ENCODE measurements at places on chromosomes 16 and 17. TPM values are rescaled to one million over a fixed set of nuclear protein-coding genes. Genes with fewer than 3 reads are reported as not detected.

CACNG5 gene
- not detected for total RNA-seq

CNGB1 gene
- total RNA-seq = not detected

LITAFD gene
- total RNA-seq = not detected

DNA sequence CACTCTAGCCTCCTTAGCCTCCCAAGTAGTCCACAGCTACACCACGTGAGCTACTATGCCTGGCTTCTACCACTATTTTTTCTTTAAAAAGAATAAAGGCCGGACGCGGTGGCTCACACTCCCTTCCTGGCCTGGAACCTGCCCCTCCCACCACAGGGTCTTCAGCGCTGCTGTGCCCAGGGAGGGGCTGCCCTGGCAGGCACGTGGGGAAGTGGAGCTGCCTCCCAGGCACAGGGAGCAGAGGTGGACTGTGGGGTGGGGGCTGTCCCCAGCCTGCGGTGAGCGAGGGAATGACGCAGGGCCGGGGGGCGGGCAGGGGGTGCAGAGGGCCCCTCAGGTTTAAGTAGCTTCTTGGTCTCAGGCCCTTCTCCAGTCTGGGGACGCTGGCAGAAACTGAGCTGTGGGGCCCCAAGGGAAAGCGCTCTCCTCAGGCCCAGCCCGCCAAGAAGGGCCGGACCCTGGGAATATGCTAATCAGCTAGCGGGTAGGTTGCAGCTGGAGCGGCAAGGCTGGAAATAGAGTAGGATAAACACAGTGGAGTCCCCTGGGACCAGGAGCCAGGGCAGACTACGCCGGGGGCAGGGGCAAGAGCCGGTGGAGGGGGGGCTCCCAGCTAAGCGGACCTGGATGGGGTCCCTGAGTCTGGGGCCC lies 46.8 kb downstream of the TIMM22 start:
- no peak for DNase-seq
- H3K4me1 ChIP-seq = peaks cover 9% of the 10 kb centered on the region
- H3K27ac ChIP-seq = no peak overlapping the region
- peaks cover 5% of the 10 kb centered on the region for H3K36me3 ChIP-seq
- H3K27me3 ChIP-seq = no peaks in the 10 kb centered on the region

- H3K4me3 ChIP-seq = peak within 1 kb of the TSS; percentile 64
- no peak for DNase-seq
- peaks cover 30% of the 10 kb centered on the region for H3K4me1 ChIP-seq
Measured at GRCh38 chr17:79023886-79024771, at the start of gene C1QTNF1. Gene C1QTNF1 (plus strand): TSS chr17:79024169. CDS start chr17:79043969, 19,800 bp downstream.

GRCh38 chr16:30535777-30536190 lies 1.1 kb upstream of the ZNF747 start:
- H3K27me3 ChIP-seq = no peaks in the 10 kb centered on the region
- no peaks in the 10 kb centered on the region for H3K36me3 ChIP-seq
- peaks cover 21% of the 10 kb centered on the region for H3K4me1 ChIP-seq
- peak; percentile 40 for DNase-seq
- H3K4me3 ChIP-seq = peak overlapping the region; percentile 68

GRCh38 chr17:3812284-3812683 lies 11.3 kb upstream of the ITGAE start:
- H3K36me3 ChIP-seq = peaks cover 22% of the 10 kb centered on the region
- no peak for DNase-seq
- no peak overlapping the region for H3K27ac ChIP-seq

- no peak for DNase-seq
- no peaks in the 10 kb centered on the region for H3K36me3 ChIP-seq
- no peak overlapping the region for H3K4me3 ChIP-seq
- H3K27ac ChIP-seq = no peak overlapping the region
Measured at GRCh38 chr16:55710466-55710865, 54.7 kb downstream of the SLC6A2 start.

TIGD7 gene
- total RNA-seq = 4.4 TPM

DNA sequence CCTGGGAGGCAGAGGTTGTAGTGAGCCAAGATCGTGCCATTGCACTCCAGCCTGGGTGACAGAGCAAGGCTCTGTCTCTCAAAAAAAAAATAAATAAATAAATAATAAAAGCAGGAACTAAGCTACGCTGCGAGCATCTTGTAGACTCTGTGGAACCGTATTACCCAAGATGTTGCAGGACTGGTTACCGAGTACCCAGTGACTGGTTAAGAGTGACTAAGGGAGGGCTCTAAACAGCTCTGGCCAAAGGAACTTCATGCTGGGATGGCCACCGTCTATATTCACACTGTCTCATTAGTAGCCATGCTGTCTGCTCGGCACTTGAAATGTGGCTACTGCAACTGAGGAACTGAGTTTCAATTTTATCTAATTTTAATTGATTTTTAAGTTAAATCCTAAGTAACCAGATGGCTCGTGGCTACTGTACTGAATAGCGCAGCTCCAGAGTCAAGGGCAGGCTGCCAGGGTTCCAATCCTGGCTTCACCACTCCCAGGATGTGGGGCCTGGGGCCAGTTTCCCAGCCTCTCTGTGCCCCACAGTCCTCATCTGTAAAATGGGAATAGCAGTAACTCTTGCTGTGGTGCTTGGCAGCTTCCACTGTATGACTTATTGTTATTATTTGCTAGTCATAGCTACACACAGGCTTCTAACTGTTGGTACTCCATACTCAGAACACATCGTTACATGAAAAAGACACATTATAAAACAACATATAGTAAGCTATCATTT lies 3.0 kb downstream of the NTAN1 start:
- H3K4me1 ChIP-seq = no peaks in the 10 kb centered on the region
- H3K27me3 ChIP-seq = no peaks in the 10 kb centered on the region
- H3K4me3 ChIP-seq = no peak overlapping the region
- DNase-seq = no peak
- no peaks in the 10 kb centered on the region for H3K36me3 ChIP-seq

UTS2R gene
- total RNA-seq = not detected

GRCh38 chr17:7854851-7855659 lies at the start of gene TMEM88:
Gene TMEM88 (plus strand): TSS chr17:7855066. CDS start chr17:7855075, 9 bp downstream.
- H3K4me1 ChIP-seq = peaks cover 35% of the 10 kb centered on the region
- peaks cover 14% of the 10 kb centered on the region for H3K36me3 ChIP-seq
- H3K4me3 ChIP-seq = peak within 1 kb of the TSS; percentile 83
- no peaks in the 10 kb centered on the region for H3K27me3 ChIP-seq
- peak within 1 kb of the TSS; percentile 93 for H3K27ac ChIP-seq

DNA sequence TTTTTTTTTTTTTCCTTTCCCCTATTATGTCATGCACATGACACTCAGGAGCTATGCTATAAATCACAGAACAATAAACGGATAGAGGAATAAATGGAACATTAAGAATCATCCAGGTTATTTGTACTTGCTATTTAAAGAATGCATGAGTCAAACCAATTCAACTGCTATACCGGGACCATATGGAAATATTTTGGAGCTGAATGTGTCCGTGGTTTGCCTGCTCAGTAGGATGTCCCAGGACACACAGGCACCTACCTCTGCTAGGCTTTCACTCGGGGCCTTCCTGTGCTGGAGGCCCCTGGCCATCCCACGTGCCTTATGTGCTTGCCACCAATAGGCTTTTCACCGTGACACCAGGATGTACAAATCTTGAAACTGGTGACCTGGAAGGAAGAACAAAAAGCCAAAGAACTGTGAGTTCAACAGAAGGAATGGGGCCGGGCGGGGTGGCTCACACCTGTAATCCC lies 15.3 kb upstream of the SEC14L1 start:
- peaks cover 64% of the 10 kb centered on the region for H3K4me1 ChIP-seq
- no peak overlapping the region for H3K4me3 ChIP-seq
- peak; percentile 98 for DNase-seq
- H3K36me3 ChIP-seq = no peaks in the 10 kb centered on the region

OTOP2 gene
- not detected for total RNA-seq

DNA sequence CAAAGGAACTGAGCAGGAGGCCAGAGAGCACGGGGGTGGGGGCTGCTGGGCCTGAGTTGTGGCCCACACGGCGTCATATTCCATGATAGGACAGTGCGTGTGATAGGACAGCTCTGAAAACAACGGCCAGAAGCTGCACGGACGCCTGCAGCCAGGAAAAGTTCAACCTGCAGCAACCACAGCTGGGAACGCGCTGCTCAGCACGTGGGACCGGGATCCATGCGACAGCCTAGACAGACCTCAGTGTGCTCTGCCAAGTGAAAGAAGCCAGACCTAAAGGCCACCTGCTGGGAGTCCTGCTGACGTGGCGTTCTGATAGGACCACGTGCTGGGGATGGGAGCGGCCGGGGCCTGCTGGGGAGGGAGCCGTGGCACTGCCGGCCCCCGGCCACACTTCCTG lies 21.6 kb downstream of the CTU2 start:
- H3K4me3 ChIP-seq = no peak overlapping the region
- peaks cover 5% of the 10 kb centered on the region for H3K36me3 ChIP-seq
- no peak overlapping the region for H3K27ac ChIP-seq
- H3K27me3 ChIP-seq = no peaks in the 10 kb centered on the region

DNA sequence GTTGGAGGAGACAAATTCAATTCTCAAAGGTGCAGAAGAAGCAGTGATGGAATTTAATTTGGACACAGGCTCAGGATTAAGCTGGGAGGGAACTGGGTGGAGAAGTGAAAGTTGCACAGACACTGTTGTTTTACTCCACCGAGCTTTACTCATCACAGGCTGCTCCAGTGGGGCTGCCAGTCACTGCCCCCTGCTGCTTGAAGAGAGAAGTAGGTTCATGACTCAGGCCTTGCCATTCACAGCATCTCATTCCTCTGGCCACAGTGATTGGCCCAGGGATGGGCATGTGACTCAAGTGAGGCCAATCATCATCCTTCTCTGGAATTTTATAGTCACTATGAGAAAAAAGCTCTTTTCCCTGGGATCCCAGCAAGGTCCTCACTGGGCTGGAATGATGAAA lies 11.8 kb downstream of the GNAO1 start:
- H3K36me3 ChIP-seq = no peaks in the 10 kb centered on the region
- no peak overlapping the region for H3K4me3 ChIP-seq
- H3K27me3 ChIP-seq = no peaks in the 10 kb centered on the region
- DNase-seq = no peak

DNA sequence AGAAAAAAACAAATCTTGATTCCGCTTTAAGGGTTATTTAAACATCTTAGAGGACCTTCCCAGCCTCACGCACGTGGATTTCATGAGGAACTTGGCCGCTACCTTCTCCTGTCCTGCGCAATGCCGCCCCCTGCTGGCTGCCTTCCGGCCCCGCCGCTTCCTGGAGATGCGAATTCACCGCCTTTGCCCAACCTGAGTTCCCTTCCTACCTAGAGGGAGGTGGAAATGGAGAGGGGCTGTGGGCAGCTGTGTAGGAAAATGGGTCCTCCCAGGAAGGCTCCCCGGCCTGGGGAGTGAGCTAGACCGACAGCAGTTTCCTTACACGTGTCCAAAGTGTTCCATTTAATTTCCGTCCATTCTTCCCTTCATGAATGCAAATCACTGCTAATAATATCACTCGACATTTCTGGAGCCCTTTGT lies 1.0 kb upstream of the ABCC12 start:
- H3K36me3 ChIP-seq = no peaks in the 10 kb centered on the region
- peaks cover 13% of the 10 kb centered on the region for H3K4me1 ChIP-seq
- H3K27me3 ChIP-seq = no peaks in the 10 kb centered on the region
- no peak overlapping the region for H3K27ac ChIP-seq
- no peak overlapping the region for H3K4me3 ChIP-seq

GPATCH8 gene
- total RNA-seq = 43.3 TPM

- peak overlapping the region; percentile 81 for H3K27ac ChIP-seq
- no peaks in the 10 kb centered on the region for H3K36me3 ChIP-seq
- peaks cover 14% of the 10 kb centered on the region for H3K4me1 ChIP-seq
- H3K27me3 ChIP-seq = no peaks in the 10 kb centered on the region
Measured at GRCh38 chr17:44707755-44708400, 587 bp upstream of the DBF4B start.

All from astrocyte (in vitro differentiated cells and primary cell).